ENCODE measurements at places on chromosomes 2 and 18.

DNA sequence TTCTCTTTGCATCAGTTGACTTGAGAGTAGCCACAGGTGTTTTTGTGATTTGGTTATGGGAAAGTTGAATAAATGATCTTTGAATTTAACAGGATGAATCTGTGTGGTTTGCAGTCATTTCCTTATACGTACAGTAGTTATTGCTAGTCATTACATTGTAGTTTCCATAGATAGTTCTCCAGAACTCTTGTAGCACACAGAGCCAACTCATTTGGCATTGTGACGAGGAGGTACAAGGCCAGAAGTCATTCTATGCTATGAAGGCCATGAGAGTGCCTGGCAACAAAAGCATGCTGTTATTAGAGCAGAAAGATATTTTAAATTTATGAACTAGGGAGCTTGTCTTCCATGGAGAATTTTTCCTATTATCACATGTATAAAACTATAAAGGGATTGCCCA is 973.0 kb upstream of the CHAC2 start:
- DNase-seq: no peak

DNA sequence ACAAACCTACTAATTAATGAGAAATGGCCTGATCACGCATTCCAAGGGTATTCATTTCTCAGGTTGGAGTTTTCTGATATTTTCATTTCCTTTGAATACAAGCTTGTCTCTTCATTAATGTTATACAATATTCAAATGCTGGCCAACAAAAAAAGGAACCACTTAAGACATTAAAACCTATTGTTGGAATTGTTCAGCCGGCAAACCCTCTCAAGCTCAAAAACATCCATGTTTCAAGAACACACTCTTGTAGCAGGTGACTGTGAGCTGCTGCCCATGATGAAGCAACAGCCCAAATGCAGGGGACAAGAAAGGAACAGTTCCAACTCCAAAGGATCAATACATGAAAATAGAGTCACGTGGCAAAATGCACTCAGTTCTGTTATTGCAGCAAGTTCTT is 454.5 kb downstream of the BCL11A start:
- no peak for DNase-seq

DNA sequence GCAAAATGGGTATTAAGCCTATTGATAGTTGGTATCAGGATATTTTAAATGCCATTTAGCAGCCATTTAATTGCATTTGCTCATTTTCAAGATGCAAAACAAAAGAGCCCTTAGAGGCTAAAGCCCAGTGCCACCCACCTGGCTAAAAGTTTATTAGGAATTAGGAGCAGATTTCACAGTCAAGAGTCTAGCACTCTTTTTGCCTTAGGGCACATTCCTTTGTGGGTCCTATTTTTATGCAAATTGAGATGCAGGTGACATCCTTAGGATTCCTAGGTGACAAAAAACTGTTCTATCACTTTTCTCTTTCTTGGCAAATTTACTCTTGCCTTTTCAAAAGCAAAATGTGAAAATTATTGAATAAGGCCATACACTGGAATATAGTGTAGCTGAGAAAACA is 42.0 kb downstream of the CTNNA2 start:
- no peak for DNase-seq

DNA sequence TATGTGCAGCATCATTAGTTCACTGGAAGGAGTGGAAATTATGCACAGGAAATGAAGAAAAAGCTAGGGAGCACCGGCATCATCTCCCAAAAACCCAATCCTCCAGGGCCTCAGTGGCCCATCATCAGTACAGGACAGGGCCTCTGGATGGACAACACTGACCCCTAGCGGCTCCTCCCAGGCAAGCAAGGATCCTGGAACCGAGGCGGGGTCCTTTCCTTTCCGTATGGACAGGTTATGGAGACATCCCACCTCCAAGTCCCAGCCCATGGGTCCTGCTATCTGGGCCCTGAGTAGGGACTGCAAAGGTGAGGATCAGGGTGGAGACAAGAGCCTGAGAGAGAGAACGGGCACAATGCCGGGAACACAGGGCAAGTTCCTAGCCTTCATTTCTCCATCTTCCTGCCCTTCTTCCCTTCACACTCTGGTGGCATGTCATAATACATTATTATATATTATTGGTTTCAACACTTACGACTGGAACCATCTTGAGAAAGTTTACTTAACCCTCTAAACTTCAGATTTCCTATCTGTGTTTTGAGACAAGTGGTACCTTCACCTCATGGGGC is 68.2 kb downstream of the ZNF516 start:
- DNase-seq: no peak
